GM12865 (cell line): ENCODE measurements at places on chromosomes 4 and X.

GRCh38 chrX:115344885-115345614 is 55.5 kb downstream of the LUZP4 start:
- DNase-seq: no peak

DNA sequence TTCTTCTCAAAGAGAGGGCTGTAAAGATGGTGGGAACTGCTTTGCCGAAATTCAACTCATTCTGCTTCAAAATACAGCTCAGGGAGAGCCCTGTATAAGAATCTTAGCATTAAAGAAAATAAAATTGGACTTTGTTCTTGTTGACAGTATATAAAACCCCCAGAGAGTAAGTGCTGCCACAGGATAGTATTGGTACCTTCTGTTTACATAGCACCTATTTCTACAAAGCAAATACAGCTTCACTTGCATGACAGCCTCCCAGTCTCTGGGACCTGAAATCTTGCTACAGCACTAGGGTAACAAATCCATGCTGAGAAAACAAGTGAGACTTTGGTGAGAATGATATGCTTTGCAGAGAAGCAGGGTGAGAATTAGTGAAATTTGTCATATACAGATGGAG is 428.6 kb downstream of the ADGRL3 start:
- no peak for DNase-seq

GRCh38 chr4:109649872-109650271 is 53.4 kb downstream of the CASP6 start:
- peak; percentile 88 for DNase-seq

DNA sequence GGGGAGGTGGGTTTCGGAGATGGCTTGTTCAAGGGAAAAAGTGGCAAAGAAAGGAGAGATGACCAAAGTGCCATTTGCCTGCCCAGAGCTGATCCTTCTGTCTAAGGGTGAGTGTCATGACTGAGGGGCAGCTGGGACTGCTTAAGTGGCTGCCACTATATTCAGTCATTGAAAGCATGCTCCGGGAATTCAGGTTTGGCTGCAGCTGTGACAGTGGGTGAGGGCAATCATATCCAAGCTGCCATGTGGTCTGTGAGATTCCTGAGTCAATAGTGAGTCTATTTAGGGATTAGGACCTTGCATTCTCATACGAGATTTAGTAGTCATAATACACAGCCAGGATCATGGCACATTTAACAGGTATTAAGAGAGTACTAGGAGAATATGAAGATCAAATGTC is 138.8 kb upstream of the BANK1 start:
- no peak for DNase-seq

GRCh38 chr4:140986045-140986444 is 147.2 kb downstream of the RNF150 start:
- no peak for DNase-seq

GRCh38 chr4:82905205-82905604 is 4.7 kb downstream of the THAP9 start:
- DNase-seq: peak; percentile 84

DNA sequence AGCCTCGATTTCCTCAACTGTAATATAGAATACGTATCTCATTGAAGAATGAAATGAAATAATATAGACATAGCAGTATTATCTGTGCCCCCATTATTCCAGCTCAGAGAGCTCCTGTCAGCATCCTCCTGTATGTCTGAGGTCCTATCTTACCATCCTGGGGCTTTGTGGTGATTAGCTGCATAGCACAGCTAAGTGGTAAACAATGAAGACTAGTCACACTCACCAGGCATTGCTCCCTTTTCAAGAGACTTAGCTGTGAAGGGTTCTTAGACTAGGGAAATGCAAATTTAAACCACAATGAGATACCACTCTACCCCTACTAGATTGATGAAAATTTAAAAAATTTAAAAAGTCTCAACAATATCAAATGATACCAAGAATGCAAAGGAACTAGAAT is 172.9 kb downstream of the SLC39A8 start:
- DNase-seq: no peak

DNA sequence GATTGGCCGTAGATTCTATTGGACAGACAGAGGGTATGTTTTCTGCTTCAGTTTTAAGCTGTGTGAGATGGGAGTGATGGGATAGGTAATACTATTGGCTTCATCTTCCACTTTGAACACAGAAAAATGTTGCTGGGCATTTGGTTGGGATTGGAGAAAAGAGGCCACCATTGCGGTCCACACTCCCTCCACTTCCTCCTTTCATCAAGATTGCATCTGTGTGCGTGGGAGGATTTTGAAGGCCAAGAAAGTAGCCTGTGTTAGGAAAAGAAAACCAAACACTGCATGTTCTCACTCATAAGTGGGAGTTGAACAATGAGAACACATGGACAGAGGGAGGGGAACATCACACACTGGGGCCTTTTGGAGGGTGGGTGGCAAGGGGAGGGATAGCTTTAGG is 56.4 kb downstream of the EGF start:
- DNase-seq: no peak

- peak; percentile 19 for DNase-seq
Measured at GRCh38 chr4:5361968-5362367, 310.7 kb downstream of the STK32B start.

DNA sequence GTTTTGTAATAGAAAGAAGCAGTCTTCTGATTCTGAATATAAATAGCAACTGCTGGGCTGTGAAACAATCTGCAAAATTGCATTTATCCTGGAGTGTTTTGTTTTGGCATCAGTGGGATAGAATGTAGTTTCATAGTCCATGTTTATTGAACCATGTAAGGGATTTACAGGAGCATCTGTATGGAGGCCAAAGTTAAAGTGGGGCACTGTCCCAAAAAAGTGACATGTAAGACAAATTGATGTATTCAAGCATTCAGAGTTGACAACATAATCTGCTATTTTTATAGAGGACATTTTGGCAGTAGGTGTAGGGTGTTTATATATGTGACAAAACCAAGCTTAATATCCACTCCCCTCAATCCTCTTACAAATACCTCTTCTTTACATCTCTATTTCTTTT is 200.5 kb upstream of the ANK2 start:
- DNase-seq: no peak

GRCh38 chrX:150983521-150984168 is 510 bp downstream of the HMGB3 start:
- no peak for DNase-seq

- no peak for DNase-seq
Measured at GRCh38 chr4:42018451-42018850, 28.1 kb downstream of the SLC30A9 start.

DNA sequence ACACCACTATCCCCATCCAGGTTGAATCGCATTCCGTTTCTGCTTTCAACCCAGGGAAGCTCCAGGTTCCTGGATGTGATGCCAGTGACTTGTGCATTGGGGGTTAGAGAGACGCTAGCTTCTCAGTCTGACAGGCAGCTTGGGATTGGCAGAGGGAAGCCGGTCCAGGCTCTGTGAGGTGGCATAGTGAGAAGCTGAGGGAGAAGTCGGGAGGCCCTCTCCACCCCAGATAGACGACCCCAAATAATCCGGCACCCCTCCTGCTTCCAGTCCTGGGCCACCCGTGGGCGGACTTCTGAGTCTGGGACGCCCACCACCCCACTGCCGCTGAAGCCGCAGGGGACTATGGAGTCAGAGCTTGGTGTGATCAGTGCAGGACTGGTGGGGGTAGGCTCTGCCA is 7.4 kb downstream of the MAGEA4 start:
- DNase-seq: no peak

GRCh38 chrX:44951572-44952067 is 78.6 kb downstream of the KDM6A start:
- no peak for DNase-seq

DNA sequence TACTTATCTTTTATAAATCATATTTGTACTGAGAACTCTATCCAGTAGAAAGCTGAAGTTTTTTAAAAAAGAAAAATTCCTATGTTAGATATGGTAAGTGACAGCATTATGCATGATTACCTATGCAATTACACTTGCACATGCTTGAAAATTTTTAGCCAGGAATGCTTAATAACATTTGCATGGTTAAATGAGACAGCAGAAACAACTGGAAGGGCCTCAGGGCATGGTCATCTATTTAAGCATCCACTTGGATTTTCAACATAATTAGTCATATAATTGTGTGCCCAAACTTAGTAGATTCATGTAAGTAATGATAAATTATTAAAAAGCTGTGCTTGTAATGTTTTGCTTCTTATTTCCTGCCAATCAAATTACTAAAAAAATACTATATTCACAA is 151.9 kb downstream of the TTC29 start:
- DNase-seq: no peak

- DNase-seq: no peak
Measured at GRCh38 chrX:70592091-70592490, 147.5 kb downstream of the DLG3 start.

- peak; percentile 70 for DNase-seq
Measured at GRCh38 chr4:4637710-4638109, 95.9 kb upstream of the STX18 start.

DNA sequence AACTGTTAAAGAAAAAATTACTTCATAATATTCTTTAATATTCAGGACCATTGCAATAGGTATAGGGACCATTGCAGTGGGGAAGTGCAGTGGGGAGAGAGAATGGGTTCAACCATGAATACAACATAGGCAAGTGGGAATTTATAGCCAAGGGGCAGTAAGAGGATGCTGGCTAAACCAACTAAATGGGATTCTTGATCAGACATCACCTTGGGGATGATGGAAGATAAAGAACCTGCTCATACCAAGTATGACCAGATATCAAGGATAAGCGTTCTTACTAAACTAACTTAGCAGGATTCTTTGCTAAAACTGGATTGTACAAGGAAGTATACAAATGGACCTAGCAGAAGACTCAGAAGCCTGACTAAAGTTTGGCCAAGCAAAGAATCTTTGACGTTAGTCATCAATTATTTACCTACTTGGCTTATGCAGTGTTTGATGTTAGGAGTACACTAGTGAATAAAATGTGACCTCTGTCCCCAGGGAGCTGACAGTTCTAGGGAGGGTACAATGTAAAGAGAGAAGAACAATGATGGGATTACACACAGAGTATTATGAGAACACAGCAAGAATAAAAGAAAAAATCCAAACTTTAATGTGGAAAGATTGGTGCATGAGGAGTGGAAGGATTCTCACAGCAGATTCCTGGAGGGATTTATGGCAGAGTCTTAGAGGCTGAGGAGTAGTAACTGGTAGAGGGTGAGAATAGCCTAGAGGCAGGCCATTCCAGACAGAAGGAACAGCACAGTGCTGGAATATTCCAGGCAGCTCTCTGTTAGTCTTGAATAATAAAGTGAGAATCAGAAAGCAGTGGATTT is 54.7 kb upstream of the MYOZ2 start:
- DNase-seq: no peak

DNA sequence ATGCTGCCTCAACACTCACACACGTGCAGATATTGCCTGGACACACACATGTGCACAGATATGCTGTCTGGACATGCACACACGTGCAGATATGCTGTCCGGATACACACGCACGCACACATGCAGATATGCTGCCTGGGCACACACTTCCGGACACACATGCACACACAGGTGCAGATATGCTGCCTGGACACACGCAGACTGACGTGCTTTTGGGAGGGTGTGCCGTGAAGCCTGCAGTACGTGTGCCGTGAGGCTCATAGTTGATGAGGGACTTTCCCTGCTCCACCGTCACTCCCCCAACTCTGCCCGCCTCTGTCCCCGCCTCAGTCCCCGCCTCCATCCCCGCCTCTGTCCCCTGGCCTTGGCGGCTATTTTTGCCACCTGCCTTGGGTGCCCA is 14.7 kb downstream of the FGFRL1 start:
- DNase-seq: peak; percentile 61

DNA sequence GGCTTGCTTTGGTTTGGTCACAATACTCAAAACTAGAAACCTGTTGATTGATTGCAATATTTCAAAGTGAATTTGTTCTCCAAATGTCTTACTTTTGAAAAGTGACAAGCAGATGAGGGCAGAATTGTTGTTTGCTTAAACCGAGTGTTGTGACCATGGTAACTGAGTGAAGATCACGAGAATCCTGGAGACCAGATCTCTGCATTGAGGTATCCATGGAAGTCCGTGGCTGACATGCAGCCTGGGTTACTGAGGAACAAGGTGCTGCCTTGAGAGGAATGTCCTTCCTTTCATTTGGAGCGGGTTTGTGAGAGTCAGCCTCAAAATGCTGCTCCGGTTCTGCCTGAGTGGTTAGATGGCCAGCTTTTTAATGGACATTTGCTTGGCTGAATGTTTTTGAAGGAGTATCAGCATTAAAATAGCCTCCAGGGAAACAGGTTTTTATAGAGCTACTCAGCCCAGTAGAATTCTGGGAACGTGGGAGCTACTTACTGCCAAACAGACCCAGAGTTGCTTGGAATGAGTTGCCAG is 31.3 kb downstream of the NYX start:
- DNase-seq: no peak

- no peak for DNase-seq
Measured at GRCh38 chr4:177182166-177182565, 127.5 kb upstream of the NEIL3 start.

DNA sequence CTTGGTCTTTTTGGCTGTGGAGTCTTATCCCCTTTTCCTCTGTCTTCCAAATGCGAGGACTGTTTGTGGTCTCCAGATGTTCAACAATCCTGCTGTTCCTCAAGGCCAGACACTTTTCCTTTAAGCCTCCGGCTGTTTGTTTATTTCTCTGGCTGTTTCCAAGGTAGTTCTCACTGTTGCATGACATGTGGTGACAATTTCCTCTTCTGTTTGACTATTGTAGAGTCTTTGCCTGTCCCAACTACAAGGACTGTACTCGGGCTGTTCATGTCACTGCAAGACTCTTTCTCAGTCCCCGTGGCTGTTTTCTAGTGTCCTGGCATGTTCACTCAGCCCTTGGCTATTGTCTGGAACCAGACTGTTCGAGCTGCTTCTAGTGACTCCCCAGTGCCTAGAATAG is 50.6 kb downstream of the ZNF157 start:
- DNase-seq: no peak

GRCh38 chrX:69431420-69431819 is 72.7 kb upstream of the NALF2 start:
- DNase-seq: no peak

DNA sequence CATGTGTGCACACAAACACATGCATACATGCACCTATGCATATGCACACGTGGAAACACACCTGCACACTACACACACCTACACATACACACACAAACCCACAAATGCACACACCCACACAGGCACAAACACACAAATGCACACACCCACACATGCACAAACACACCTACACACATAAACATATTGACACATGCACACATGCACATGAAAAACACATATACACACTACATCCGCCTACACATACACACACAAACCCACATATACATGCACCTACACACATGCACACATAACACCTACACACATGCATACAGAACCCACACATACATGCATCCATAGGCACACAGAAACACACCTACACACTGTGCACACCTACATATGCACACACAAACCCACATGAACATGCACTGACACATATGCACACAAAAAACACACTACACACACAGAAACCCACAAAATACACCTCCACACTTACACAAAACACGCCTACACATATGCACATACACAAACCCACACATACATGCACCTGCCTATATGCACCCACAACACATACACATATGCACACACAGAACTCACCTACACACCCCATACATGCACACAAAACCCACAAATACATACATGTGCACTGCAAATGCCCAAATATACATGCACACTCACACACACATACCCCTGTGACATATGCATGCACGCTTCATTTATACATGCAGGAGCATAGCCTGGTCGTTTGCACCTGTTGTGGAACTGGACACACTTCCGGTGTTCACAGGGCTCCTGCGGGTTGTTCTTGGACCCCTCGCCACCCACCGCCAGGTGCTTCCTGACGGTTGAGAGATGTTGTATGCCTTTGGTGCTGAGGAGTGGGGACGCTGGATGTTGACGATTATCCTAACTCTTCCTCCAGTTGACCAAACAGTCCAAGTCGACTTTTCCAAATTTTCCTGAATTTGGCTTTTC is 22.1 kb downstream of the CD99 start:
- no peak for DNase-seq
